NCI-H510A treated with DMSO at 0.1 percent for 48 hours (cell line): ENCODE measurements at places on chromosomes 7 and 10.

DNA sequence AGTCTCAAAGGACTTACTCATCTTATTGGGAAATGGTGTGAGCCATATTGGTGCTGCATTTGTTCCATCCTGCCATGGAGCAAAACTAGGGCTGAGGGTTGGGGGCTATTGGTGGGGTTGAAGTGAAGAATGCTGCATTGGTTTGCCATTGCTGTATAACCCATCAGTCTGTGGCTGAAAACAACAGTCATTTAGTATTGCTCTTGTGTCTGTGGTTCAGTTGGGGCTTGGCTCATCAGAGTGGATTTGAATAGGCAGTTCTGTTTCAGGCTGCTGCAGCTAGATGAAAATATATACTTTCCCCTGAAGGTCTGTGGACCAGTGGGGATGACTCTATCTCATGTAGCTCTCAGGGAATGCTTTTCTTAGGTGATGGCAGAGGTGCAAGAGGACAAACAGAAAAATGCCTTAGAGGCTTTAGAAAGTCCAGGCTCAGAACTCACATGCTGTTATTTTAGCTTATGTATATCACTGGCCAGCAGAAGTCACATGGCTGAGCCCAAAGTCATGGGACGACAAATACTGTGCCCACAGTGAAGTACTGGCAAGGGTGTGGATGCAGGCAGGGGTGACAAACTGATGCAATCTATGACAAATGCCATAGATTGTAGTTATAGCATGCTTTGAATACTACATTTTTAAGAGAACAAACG, 15.2 kb upstream of the EXOC6 start:
- no peak for DNase-seq

- DNase-seq = no peak
Measured at GRCh38 chr10:10647331-10647730, 370.3 kb upstream of the CELF2 start.

DNA sequence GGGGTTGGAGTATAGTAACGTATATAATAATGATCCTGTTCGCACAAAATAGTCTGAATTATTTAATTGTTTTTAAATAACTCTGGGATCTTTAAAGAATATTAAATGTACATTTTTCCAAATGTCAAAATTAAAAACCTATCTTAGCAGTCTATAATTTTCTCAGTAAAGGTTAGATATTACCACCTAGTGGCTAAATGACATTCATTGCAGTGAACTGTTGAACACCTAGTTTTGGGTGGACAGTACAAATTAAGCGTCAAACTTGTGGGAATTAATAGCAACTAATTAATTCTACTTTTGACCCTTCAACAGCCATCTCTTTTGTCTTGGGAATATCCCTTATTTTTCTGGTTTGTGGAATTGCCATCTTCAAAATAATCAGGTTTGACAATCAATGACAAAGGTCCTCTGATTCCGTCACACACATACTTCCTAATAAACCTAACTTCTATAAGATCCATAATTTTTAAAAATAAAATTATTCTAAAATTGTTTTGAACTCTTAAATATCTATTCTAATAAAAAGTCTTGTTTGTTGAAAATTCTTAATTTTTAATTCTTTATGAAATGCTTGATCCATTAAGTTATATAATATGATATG, 165.7 kb downstream of the SEMA3D start:
- DNase-seq = peak; percentile 7

DNA sequence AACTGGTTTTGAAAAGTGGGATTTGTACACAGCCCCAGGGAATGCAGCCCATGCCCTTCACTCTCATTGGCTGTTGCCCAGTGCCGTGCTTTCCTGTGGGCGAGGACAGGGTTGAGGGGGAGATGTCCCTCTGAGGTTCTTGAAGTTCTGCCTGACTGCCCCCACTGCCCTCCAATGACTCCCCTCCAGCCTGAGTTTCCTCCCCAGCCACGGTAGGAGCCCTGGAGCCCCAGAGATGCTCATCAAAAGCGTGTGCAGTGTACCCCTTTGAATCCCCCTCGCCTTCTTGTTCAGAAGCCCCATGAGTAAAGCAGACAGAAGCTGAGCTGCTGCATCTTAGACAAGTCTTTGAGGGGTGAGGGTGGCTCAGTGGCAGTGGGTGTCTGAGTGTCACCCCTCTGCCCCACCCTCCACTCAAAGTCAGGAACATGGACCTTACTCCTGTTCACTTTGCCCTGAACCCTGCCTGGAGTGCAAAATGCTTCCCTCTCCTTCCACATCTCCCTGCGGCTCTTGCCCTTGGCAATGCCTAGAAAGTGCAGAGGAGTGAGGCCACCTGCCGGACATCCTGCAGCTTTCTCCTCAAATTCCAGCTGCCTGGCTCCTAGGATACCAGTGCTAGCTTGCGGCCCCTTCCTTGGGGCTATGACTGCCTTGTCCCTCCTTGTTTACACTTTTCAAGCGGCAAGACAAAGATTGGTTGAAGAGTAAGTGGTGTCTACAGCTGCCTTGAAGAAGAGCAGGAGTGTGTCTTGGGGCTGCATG, 19.9 kb downstream of the FAM241B start:
- DNase-seq = no peak

- DNase-seq = no peak
Measured at GRCh38 chr10:31477584-31477983, 158.6 kb downstream of the ZEB1 start.

GRCh38 chr10:6701289-6701688, 121.2 kb upstream of the PRKCQ start:
- DNase-seq = no peak

DNA sequence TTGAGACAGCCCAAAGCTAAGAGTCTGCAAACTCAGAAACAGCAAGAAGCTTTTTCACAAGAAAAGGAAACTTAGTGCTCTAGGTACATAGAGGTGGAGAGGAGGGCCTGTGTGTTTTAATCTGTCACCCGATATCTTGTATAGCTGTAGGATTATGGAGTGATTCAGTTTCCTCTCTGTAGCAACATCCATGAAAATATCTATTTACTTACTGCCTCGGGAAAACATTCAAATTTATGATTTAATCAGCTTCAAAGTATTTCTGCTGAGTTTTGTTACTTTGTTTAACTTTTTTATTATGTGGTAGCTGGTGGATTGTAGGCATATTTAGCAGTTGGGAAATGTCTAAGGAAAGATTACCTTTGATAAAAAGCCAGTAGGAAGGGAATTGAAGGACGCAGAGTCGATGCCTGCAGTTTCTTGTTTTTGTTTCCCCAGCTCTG, 292.0 kb downstream of the CCDC3 start:
- peak; percentile 62 for DNase-seq

DNA sequence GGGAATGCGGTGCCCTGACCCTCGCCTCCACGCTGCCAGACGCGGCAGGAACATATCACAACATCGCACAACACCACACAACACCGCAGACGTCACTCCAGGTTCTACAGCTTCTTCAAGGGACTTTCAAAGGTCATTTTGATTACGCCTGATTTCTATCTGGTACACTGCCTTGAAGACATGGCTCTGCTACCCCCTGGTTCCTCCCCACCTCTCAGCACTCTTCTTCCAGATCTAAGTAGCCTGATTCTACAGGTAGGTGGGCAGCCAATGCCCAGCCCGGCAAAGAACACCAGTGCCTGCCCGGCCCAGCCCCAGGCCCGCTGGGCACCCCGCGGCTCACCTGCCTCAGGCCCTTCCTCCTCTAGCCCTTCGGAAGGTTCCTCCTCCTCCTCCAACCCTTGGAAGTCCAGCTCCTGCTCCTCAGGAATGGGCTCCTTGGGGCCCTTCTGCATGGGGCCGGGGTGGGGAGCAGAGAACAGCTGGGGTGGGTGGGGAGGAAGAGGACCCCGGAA, 8.4 kb downstream of the GIGYF1 start:
- DNase-seq = no peak

- no peak for DNase-seq
Measured at GRCh38 chr10:73850863-73851461, 23.4 kb downstream of the CAMK2G start.

DNA sequence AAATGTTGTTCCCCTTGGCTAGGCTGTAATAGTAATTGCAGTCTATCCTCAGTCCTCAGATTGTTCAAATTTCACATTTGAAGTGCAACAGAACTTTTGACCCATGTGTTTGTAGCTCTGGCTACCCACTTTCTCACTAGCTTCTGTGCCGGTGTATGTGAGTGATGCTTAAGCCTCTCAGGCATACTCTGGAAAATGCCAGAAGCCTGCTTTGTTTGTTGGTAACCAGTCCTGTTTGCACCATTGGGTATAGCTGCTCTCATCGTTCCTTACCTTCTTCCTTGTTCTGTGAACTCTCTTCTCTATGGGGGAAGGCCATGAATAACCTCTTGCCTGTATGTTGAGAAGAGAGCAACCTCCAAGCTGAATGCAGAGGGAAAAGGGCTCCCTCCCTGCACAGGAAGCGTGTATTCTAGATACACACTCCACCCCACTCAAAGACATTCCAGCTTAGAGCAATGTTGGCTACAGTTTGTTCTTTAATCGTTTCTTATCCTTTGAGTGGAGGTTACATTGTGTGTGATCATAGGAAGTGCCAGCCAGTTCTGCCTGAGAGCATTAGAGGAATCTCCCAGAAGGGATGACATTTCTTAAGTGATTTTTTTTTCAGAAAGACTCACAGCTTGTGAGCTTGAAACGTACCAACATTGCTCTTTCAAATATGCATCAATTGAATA, 40.5 kb downstream of the C1QL3 start:
- DNase-seq = no peak

DNA sequence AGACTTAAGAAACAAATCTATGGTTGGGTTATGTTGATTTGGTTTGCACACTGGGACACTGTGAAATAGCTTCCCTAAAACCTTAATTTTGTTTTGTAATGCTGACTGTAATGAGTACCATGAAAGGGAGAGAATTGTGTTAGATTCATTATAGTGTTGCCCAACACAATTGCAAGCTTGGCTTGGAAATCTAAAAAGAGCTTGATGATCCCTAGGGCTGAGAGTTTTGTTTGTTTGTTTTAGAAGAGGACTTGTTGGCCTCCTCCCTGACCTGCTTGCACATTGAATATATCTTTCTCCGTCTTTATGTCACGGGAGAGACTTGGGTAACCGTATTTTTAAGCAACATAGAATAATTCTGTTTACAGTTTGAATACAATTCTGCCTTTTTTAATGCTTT, 410.1 kb downstream of the ARL4A start:
- peak; percentile 39 for DNase-seq

DNA sequence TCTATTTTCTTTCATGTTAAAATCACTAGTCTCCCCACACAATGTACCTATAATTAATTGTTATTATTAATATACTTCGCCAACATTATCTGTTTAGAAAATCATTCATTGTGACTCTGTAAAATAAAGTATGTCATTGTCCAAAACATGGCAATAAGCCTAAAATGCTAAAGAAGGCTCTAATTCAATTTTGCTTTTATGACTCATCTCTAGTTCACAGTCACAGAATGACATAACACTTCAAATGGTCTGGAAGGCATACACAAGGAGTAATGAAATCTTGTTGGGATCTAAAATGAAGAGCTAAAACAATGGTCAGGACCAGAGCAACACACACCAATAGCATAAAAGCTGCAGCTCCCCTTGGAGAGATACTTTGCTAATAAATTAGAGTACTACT, 505.8 kb downstream of the GPAM start:
- no peak for DNase-seq

GRCh38 chr7:158024351-158024715, 563.3 kb downstream of the PTPRN2 start:
- DNase-seq = no peak

GRCh38 chr7:770741-771166, 43.7 kb upstream of the PRKAR1B start:
- no peak for DNase-seq

GRCh38 chr7:157384301-157384700, 47.5 kb downstream of the DNAJB6 start:
- DNase-seq = no peak

- DNase-seq = no peak
Measured at GRCh38 chr10:106396192-106396591, 768.3 kb downstream of the SORCS1 start.

DNA sequence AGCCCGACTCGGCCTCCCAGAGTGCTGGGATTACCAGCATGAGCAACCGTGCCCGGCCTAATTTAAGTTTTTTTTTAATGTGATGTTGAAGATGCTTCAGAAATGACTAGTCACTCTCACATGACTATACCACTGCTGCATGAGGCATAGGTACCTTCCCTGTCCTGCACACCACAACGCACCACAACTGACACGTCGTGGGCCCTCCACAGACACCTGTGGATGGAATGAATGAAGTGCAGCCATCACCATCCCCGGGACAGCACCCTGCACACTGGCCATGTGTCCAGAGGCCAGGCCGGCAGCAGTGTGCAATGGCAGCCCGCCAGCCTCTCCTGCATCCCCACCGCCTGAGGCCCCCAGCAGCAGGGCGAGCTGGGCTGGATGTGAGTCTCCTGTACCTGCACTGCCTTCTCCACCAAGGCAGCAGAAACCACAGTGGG, 55.1 kb downstream of the VOPP1 start:
- DNase-seq = no peak

DNA sequence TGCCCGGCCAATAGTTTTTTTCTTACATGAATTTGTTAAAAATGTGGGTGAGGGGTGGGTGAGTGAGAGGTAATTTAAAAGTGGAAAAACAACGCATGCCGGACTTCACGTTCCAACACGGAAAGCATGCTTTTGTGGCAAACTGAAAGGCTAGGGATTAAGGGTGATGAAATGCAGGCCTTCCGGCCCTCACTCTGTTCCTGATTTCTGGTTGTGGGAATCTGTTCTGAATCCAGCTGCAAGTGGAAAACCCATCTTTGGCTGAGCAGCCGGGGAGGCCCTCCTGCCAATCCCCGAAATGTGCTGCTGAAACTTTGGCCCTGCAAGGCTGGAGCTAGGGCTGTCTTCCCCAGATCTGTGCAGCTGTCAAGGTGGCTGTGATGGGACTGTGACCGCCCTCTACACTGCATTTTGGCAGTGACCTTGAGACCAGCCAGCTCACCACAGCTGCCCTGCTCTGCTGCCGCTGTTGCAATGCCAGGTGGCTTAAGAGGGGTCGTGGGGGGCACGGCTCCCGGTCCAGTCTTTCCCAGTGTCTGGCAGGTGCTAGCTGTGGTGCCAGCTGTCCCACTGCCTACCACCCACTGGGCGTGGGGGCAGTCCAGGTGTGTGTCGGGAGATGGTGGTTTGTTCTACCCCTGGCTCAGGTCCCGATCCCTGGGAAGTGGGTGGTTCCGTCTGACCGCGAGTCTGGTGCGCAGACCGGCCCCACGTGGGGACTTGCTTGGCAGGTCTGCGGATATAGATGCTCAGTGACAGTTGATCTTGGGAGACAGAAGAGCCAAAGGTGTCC, 39.0 kb downstream of the TET1 start:
- DNase-seq = peak; percentile 57
